ENCODE measurements at places on chromosomes 5 and 9.

- DNase-seq = no peak
These were observed 2.0 kb downstream of the MYO10 start for GRCh38 chr5:16934123-16934522.

DNA sequence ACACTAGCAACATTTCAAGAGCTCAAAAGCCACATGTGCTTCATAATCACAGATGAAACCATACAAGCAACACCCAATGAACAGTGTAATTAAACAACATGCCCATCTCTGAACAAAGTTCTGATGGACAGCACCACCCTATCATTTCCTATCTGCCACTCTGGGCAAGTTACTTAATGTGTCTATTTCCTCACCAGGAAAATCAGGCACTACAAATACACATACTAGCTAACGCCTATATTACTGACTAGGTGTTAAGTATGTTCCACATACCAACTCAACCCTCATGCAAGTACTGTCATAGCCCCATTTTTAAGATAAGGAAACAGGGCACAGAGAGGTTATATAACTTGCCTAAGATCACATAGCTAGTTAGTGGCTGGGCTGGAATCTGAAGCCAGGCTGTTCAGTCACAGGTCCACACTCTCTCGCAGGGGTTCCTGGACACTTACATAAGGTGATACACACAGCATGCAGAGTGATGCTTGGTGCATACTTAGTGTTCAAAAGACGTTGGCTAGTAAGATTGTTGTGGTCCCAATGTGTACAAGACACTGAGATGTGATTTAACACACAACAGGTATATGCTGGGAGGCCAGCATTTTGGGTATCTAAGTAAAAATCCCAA is 24.2 kb downstream of the CORO2A start:
- no peak for DNase-seq

DNA sequence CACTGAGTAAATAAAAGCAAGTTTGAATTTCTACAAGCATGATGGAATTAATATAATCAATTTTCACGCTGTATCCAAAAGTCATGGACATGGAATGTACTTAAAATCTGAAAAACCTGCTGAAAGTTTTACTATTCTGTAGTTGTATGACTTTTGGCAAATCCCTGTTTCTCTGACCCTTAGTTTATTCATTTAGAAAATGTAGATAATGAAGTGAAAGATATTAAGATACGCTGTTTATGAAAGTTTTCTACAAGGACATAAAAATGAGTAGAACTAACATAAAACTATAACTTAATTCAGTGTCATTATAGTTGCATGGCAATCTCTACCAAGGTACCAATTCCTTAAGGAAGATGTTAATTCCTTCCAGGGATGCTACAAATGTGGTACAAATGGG is 363.2 kb upstream of the MPDZ start:
- DNase-seq = no peak

DNA sequence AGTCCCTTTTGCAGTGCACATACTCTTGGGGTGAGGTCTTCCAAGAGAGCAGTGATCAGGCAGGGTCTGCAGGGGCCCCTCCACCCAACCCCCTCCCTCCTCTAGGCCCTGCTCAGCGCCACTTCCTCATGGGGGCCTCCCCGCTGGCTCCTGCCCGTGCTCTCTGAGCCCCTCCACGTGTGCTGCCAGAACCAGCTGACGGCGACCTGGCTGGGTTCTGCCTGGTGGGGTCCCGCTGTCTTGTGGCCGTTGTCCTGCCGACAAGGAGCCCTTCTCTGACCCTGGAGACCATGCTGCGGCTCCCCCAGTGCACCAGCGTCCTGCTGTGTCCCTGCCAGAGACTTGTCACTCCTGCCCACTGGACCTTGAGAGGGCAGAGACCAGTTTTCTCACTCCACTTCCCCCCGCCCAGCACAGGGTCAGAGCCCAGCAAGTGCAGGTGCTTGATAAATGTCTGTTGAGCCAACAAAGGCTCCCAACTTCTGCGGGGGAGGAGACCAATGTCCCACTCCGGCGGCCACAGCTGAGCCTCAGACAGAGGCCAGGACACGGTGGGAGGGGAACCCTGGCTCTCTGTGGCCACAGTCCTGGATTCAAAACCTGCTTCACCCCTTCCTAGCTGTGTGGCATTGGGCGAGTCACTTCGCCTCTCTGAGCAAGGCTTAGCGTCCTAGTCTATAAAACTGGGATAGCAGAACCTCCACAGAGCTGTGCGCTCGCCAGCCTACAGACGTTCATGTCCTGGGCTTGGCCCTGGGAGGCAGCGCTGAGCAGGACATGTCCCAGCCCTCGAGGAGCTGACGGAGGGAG is 24.8 kb downstream of the SARDH start:
- no peak for DNase-seq

- no peak for DNase-seq
These were observed 136.1 kb upstream of the RAPGEF1 start for GRCh38 chr9:131875828-131876485.

- DNase-seq = no peak
These were observed 1022.5 kb upstream of the DMAC1 start for GRCh38 chr9:8821910-8822666.

DNA sequence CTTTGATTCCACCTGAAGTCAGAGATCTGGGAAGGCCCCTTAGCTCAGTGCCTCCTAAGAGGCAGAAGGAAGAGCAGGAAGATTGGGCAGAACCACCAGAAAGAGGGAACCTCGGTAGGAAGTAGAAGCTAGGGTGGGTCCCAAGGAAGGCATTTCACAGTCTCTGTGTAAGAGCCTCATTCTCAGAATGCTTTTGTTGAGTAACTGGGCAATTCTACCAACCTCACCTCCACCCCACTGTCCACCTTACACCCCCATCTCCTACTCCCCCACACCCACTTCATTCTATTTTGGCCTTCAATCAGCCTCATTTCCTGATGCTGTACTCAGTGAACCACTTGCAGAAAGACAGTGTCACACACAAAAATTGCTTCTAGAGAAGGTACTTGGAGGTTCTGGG is 3.5 kb downstream of the HBEGF start:
- DNase-seq = no peak

DNA sequence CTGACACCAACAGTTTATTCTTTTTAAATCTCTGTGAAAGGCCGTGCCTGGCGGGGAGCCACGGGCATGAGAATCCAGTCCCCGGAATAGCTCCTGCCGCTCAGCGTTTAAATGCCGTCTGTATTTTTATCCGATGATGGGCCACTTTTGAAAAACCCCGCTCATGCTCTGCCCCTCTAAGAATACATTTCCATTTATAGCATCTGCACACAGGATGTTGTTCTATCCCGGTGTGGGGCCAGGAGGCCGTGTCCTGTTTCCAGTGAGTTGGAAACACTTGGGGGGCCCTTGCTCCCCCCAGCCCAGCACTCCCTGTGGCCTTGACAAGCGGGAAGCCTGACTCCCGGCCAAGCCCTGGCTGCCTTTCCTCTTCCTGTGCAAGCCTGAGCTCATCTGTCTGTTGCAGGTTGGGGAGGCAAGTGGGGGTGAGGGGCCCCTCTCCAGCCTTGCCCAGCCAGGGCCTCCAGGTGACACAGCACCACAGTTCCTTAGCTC is 39.0 kb downstream of the ERGIC1 start:
- no peak for DNase-seq

- DNase-seq = no peak
These were observed 249.5 kb downstream of the MAN2A1 start for GRCh38 chr5:109939116-109939682.

DNA sequence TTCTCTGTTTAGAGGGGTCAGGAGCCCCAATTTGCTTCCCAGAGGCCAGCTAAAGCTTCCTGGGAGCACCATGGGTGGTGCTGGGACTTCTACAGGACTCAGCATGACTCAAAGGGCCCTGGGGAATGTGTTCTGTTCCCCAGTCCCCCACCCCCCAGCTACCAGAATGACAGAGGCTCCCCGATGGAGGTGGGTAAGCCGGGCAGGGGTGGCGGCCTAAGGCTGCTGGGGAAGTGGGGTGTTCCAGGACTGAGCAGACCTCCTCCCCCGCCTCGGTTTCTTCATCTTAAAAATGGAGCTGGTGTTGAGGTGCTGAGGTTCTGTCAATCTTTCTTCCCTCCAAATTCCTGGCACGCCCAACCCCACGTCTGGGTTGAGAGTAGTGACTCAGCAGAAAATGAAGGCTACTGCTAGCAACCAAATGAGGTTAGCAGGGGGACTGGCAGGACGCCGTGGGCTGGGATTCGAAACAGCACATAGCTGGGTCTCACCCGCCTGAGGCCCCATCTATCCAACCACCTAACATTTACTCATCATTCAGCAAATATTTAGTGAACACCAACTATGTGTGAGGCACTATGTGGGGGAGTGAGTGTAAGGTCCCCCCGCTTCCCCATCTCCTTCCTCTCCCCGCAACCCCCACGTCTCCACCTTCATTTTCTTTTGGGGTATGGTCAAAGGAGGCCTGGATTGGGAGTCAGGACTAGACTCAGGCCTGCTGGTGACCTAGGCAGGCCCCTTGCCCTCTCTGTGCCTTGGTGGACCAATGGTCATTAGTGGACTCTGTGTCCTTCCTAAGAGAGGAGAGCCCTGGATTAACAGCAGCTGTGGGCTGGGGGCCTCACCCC is 50.2 kb downstream of the C9orf50 start:
- no peak for DNase-seq

DNA sequence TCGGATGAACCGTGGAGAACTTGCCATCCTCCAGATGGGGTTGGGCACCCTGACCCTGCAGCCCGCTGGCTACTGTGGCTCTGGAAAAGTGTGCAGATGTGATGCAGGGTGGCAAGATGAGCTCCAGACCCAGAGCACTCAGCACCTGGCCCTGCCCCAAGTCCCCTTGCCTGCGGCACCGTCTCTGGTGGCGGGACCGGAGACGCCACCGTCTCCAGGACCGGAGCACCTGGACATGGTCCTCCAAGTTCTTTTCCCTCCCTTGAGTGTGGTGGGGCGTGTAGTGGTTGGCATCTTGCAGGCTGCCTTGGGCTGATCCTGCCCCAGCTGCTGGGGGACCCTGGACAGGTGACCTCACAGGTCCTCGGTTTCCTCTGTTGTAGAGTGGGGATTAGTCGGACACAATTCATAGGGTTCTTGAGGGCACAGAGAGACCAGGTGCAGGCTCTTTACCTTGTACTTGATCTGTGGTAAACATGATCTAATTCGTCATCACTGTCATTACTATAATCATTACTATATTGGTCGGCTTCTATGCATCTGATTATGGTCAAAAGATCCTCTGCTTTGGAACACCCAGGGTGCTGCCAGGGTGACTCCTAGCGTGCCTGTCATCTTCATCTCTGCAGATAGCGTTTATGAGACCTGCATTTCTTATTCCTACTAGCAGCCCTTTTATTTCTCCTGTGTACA is 83.5 kb downstream of the COL5A1 start:
- DNase-seq = no peak

DNA sequence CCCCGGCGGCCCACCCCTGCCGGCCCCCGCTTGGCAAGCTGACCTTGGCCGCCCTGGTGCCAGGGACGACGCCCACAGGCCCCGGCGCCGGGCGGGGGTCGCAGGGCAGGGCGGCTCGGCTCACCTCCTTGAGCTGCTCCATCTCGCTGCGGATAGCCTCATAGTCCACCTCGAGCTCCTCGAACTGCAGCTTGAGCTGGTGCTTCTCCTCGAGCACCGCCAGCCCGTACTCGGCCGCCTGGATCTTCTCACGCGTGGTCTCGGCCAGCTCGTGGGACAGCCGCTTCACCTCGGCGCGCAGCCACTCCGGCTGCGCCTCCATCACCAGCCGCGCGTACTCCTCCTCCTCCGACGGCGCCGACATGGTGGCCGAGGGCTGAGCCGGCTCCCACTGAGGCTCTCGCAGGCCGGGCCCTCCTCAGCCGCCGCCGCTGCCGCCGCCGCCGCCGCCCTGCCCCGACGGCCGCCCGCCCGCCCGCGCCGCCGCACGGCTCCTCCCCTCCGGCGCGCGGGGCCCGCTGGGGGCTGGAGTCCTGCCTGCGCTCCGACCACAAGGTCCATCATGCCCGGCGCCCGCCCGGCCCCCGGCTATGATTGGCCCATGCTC is at the start of gene BICD2:
BICD2 (minus strand) TSS at position 453 of the 607 bp plus-strand sequence; CDS start at position 364, 89 bp downstream.
- DNase-seq = no peak

DNA sequence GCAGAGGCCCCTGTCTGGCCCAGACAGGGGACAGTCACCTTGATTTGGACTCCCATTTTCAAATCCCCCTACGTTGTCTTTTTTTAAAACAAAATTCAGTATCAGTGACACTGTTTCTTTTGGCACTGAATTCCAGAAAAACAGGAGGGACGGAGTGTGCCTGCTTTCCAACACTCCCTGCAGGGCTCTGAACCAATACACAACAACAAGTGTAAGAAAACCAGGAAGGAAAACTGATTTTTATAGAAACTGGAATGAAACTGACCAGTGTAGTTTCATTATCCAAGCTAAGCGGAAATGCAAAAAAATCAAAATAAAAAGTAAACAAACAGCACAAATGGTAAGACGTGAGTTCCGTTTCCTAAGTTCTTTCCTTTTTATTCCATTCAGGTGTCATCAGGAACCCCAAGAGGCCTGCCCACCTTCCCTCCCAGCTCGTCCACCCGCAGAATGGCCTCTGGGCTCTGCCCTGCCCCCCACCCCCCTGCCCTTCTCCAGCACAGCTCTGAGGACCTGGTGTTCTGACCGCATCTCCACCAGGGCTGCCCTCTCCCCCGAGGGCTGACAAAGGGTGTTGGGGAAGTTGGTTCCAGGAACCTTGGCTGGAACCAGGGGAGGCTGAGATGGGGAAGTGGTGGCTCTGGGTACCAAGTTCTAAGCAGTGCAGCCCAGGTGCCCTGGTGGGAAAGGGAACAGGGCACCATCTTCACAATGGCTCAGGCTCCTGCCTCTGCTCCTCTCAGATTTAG is 73.6 kb downstream of the PSD2 start:
- DNase-seq = no peak

GRCh38 chr5:122077366-122078115 is 518 bp downstream of the LOX start:
- DNase-seq = no peak

GRCh38 chr5:79689541-79690466 is at the start of gene CMYA5:
CMYA5 (plus strand) TSS chr5:79689836; CDS start chr5:79689908, 72 bp downstream.
- no peak for DNase-seq

DNA sequence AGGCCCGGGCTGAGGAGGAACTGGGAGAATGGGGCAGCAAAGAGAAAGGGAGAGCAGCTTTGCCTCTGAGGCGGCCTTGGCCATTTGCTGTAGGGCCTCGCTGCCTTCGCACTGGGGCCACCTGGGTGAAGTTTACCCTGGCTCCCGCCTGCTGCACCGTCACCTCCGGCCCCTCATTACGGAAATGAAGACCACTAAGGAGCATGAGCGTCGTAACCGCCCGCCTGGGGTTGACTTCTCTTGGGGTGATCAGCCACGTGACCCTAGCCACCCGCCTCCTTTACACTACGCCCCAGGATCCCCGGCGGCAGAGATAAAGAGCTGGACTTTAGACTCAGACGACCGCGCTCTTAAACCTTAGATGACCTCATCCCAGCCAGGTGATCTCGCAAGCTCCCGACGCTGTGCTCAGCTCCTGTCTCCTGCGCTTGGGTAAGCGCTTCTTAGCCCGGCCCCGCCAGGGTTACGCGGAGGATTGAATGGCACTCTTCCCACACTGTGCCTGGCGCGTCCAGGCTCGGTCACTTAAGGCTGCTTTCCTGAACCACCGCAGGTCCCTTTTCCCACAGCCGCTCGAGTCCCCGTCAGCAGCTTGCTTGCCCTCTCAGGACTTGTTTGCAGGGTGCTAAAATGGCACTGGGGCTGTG is 107.9 kb upstream of the LARP1 start:
- DNase-seq = no peak

Measured in esophagus squamous epithelium (tissue), 5 donors.